ENCODE measurements at places on chromosomes 7 and 10.
A peak's percentile ranks its signal among the peaks of the same experiment; 100 is the strongest.

GRCh38 chr7:54995610-54996363 is 23.0 kb upstream of the EGFR start:
- DNase-seq = peak; percentile 96

DNA sequence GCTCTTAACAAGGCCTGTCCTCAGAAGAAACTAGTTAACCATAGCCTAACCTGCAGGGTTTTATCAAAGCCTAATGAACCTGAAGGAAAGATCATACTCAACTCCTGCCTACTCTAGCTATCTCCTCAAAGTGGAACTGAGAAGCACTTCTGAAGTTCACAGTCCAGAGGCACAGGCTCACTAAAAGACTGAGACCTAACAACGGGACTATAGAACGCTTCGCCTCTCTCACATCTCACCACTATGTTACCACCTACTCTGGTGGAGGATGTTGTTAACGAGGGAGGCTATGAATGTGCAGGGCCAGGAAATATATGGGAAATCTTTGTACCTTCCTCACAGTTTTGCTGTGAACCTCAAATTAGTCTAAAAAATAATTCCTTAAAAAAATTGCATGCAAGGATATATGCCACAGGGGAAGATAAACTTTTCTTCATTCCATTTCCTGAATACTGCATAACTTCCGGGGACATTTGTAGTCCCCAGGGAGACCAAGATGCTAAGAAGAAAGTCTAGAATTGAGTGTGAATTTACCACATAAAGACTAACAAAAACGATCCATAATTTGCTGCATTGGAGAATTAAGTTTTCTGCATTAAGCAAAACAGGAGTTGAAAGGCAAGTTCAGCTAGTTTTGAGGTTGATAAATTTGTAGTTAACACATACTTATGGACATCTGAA is 21.6 kb downstream of the LIPJ start:
- DNase-seq = no peak

- DNase-seq = peak; percentile 65
Observed at GRCh38 chr10:101441541-101442455, 87.8 kb downstream of the BTRC start.

- no peak for DNase-seq
Observed at GRCh38 chr10:95281206-95281605, 9.6 kb downstream of the PDLIM1 start.
